Neural crest cell (in vitro differentiated cells): ENCODE measurements at places on chromosomes 2 and 18. TPM values are rescaled to one million over a fixed set of nuclear protein-coding genes. Genes with fewer than 3 reads are reported as not detected.

DNA sequence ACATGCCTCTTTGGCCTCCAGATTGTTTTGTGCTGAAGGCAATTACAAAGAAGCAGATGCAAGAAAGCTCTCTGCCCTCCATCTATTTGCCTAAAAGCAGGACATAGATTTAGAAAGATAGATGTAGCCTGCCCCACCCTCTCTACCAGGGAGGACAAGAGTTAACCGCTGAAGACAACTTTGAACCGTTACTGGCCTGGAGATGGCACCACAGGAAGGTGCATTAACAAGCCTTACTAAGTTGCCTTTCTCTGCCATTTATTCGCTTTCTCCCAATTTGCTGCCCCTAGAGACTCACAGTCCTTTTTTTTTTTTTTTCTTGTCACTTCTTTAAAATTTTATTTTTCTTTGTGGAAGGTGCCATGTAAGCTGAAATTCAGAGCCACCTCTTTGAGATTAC, 28.8 kb upstream of the RMDN2 start:
- H3K4me3 ChIP-seq = no peak overlapping the region
- peaks cover 5% of the 10 kb centered on the region for H3K4me1 ChIP-seq
- H3K27ac ChIP-seq = no peak overlapping the region
- H3K27me3 ChIP-seq = no peaks in the 10 kb centered on the region
- DNase-seq = no peak

- DNase-seq = no peak
- H3K36me3 ChIP-seq = no peaks in the 10 kb centered on the region
- no peaks in the 10 kb centered on the region for H3K4me1 ChIP-seq
- H3K27ac ChIP-seq = no peak overlapping the region
- H3K4me3 ChIP-seq = no peak overlapping the region
Measured at GRCh38 chr18:51300912-51301311, 103.4 kb upstream of the MEX3C start.

PLGLB2 gene
- total RNA-seq = 2.2 and 2.9 TPM in 2 replicates

DNA sequence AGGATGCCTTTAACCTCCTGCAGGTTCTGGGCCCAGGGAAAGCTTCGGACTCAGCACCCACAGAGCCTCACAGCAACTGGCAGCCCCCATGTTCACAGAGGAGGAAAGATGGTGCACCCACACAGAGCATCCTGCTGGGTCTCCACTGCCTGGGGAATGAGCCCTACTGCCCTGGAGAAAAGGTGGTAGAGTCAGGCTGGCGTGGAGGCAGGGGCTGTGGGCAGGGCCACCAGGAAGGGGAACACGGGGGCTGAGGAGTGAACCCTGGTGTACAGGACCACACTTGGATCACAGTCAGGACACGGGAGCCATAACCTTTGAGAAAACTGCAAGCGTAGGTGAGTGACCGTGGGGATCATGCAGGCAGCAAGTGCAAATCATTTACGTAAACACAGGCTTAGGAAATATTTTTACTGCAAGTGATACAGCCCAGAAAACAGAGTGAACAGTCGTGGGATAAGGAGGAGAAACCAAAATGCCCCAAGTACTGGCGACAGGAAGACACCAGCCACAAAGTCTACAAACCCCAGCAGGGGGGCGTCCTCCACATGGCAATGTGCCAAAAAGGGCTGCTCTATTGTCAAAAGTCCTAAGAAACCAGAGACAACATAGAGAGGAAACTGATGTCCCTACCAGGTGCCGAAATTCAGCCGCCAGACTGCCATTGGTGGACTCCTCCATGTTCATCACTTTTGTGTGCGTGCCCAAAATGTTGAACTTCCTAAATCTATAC, 27.6 kb downstream of the STAT1 start:
- H3K36me3 ChIP-seq = peaks cover 30% of the 10 kb centered on the region
- H3K4me3 ChIP-seq = no peak overlapping the region
- H3K27ac ChIP-seq = peak overlapping the region; percentile 50
- no peak for DNase-seq
- H3K4me1 ChIP-seq = no peaks in the 10 kb centered on the region
- no peaks in the 10 kb centered on the region for H3K27me3 ChIP-seq

- peak overlapping the region; percentile 12 for H3K27ac ChIP-seq
- no peak overlapping the region for H3K4me3 ChIP-seq
- no peaks in the 10 kb centered on the region for H3K36me3 ChIP-seq
- DNase-seq = peak; percentile 53
- peaks cover 6% of the 10 kb centered on the region for H3K4me1 ChIP-seq
- no peaks in the 10 kb centered on the region for H3K27me3 ChIP-seq
Measured at GRCh38 chr2:146927080-146927711, 917.6 kb upstream of the ACVR2A start.

DNA sequence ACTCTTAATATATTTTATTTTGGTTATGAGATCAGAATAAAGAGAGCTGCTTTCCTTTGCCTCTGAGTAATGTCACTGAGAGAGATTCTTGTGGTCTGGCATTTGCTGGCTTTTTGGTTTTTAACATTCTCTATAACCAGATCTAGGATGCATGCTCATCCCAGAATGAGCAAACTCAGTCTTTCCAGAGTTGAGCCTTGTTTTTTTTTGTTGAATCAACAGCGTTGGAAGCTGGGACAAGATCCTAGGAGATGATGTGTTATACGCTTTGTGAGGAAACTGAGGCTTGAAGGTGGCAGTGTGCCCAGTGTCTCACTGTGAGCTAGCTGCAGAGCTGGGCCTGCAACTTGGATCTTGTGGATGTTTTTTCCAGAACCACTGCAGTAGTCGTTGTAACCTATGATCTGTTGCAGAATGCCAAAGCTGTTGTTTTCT, 19.5 kb downstream of the MYO1B start:
- H3K4me3 ChIP-seq = no peak overlapping the region
- DNase-seq = no peak
- H3K27me3 ChIP-seq = no peaks in the 10 kb centered on the region
- peaks cover 4% of the 10 kb centered on the region for H3K36me3 ChIP-seq
- H3K4me1 ChIP-seq = peaks cover 61% of the 10 kb centered on the region

- no peak overlapping the region for H3K27ac ChIP-seq
- no peaks in the 10 kb centered on the region for H3K27me3 ChIP-seq
- no peak overlapping the region for H3K4me3 ChIP-seq
- no peaks in the 10 kb centered on the region for H3K36me3 ChIP-seq
- no peaks in the 10 kb centered on the region for H3K4me1 ChIP-seq
- no peak for DNase-seq
Measured at GRCh38 chr18:68505178-68505574, 209.7 kb downstream of the TMX3 start.

DNA sequence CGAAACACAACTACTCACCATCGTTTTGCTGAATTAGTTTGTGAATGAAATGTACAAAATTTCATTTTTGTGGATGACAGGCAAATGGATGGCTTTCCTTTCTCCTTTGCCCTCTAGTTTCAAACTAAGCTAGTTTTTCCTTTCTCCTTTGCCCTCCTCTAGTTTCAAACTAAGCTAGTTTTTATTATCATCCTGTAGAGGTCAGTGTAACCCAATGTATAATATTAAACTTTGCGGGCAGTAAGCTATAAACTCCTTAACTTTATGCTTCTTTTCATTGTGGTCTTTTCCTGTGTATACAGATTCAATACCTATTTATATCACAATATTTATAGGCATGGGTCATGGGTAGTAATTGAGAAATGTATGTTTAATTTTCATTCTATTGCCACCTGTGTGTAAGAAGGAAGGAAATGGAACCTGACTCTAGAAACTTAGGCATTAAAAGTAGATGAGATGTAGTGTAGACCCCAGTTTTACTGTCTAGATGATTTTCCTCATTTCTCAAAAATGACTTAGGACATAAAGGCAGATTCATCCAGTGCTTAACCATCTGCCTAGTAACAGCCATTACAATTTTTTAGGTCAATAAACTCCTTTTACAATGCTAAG, 58.1 kb downstream of the MAP3K19 start:
- H3K36me3 ChIP-seq = no peaks in the 10 kb centered on the region
- H3K27me3 ChIP-seq = peaks cover 24% of the 10 kb centered on the region
- DNase-seq = no peak
- H3K4me1 ChIP-seq = no peaks in the 10 kb centered on the region

ATOH8 gene
- 6.9 and 7.7 TPM in 2 replicates for total RNA-seq

METTL4 gene
- total RNA-seq = 12.6 and 13.2 TPM in 2 replicates

GRCh38 chr2:45067859-45068570, 58.8 kb upstream of the SIX2 start:
- DNase-seq = no peak
- H3K4me1 ChIP-seq = peaks cover 30% of the 10 kb centered on the region
- H3K4me3 ChIP-seq = no peak overlapping the region

- H3K27ac ChIP-seq = no peak overlapping the region
- peaks cover 45% of the 10 kb centered on the region for H3K27me3 ChIP-seq
- no peak for DNase-seq
- H3K36me3 ChIP-seq = peaks cover 1% of the 10 kb centered on the region
- peaks cover 6% of the 10 kb centered on the region for H3K4me1 ChIP-seq
Measured at GRCh38 chr2:11667866-11668637, 1.9 kb downstream of the NTSR2 start.

DNA sequence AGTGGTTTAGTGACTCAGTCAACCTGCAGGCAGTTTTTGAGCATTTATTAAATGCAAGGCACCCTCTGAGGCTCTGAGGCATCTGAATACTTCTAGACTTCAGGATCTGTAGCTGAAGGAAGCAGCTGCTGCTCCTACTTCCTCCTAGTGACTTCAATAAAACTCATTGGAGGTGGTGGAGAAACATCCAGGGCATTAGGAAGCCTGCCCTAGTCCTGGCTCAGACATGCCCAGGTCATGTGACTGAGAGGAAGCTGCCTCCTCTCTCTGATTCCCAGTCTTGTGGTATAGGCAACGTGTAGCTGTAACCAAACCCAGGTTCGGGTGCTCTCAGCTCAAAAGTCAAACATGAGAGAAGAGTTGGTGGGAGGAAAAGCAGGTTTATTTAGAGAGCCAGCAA, 287.2 kb upstream of the GYPC start:
- H3K27ac ChIP-seq = peak overlapping the region; percentile 89
- H3K4me1 ChIP-seq = peaks cover 20% of the 10 kb centered on the region
- no peaks in the 10 kb centered on the region for H3K27me3 ChIP-seq
- no peak overlapping the region for H3K4me3 ChIP-seq

UGT1A4 gene
- total RNA-seq = not detected in 2 replicates

DNA sequence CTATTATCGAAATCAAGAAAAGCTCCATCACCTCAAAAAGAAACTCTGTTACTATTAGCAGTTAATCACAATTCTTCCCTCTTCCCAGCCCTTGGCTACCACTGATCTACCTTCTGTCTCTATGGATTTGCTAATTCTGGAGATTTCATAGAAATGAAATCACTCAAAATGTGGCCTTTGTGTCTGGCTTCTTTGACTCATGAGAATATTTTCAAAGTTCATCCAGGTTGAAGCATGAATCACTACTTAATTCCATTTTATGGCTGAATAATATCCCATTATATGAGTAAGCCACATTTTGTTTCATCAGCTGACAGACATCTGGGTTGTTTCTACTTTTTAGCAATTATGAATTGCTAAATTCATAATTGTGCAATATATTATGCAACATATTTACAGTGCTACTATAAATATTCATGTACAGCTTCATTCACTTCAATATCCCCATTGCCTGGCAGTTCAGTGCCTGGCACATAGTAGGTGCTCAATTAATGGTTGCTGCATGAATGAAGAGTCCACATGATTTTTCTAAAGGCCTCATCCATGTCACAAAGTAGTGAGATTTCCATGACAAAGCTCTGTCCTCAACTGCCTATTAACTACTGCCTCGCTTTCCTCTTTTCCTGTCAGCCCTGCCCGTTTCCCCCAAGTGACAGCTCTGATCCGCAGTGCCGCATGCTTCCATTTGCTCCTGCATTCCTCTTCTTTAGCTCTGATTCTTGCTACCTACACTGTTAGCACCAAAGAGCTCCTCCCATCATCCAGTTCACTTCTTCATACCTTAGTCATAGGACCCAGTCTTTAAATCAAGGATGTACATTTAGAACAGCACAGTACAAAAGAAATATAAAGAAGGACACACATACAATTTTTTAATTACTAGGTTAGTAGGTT, 32.8 kb downstream of the CCDC93 start:
- no peak overlapping the region for H3K4me3 ChIP-seq
- no peaks in the 10 kb centered on the region for H3K27me3 ChIP-seq
- peaks cover 7% of the 10 kb centered on the region for H3K36me3 ChIP-seq
- H3K27ac ChIP-seq = no peak overlapping the region

DNA sequence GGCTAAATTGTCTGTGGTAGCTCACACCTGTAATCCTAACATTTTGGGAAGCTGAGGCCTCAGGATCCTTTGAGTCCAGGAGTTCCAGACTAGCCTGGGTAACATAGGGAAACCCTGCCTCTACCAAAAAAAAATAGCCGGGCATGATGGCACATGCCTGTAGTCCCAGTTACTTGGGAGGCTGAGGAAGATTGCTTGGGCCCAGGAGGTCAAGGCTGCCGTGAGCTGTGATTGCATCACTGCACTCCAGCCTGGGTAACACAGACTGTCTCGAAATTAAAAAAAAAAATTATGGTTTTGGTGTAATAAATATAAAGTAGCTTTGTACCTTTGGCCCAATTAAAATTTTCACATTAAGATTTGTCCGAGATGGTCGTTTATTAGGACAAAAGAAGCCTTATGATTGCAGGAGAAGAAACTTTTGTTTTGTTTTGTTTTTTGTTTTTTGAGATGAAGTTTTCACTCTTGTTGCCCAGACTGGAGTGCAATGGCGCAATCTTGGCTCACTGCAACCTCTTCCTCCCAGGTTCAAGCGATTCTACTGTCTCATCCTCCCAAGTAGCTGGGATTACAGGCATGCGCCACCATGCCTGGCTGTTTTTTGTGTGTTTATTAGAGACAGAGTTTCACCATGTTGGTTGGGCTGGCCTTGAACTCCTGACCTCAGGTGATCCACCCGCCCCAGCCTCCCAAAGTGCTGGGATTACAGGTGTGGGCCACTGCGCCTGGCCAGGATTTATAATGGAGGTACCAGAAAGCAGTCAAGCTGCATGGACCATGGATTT, 4.1 kb downstream of the MTA3 start:
- peaks cover 15% of the 10 kb centered on the region for H3K36me3 ChIP-seq
- no peaks in the 10 kb centered on the region for H3K27me3 ChIP-seq
- peaks cover 22% of the 10 kb centered on the region for H3K4me1 ChIP-seq
- H3K4me3 ChIP-seq = peak overlapping the region; percentile 15

KCNJ3 gene
- 0.05 TPM in 2 replicates for total RNA-seq

NCKAP5 gene
- total RNA-seq = 22.8 and 27.9 TPM in 2 replicates

ABHD1 gene
- 0.47 and 0.82 TPM in 2 replicates for total RNA-seq

GPAT2 gene
- total RNA-seq = not detected in 2 replicates

ANKRD30BL gene
- not detected in 2 replicates for total RNA-seq

- no peak overlapping the region for H3K27ac ChIP-seq
- no peak overlapping the region for H3K4me3 ChIP-seq
- no peaks in the 10 kb centered on the region for H3K36me3 ChIP-seq
- H3K27me3 ChIP-seq = peaks cover 13% of the 10 kb centered on the region
Measured at GRCh38 chr2:104741860-104742259, 112.1 kb upstream of the POU3F3 start.

IWS1 gene
- total RNA-seq = 59.4 and 63.0 TPM in 2 replicates

DNA sequence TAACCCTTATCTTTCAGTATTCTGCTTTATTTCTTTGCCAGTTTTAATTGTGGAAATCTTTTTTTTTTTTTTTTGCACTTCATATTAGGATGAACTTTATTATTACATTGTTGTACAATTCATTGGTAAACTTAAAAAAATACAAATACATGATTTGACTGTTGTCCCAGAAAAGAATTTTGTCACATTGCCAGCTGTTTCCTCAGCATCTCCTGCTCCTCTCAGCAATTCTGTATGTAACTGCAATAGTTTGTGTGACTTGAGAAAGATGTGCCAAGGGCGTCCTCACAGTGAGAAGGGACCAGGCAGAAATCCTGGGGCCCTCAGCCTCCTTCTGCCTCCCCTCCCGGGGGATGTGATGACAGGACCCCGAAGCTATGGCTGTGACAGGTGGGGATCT, 254.4 kb downstream of the NBAS start:
- H3K4me1 ChIP-seq = no peaks in the 10 kb centered on the region
- no peak overlapping the region for H3K4me3 ChIP-seq
- peak overlapping the region; percentile 2 for H3K27ac ChIP-seq
- no peaks in the 10 kb centered on the region for H3K27me3 ChIP-seq
- peaks cover 29% of the 10 kb centered on the region for H3K36me3 ChIP-seq
- no peak for DNase-seq
